Activated CD4-positive, alpha-beta T cell treated with anti-CD3 and anti-CD28 coated beads, Interleukin-2, amount 50 U/mL, for 24 hours (primary cell): ENCODE measurements at places on chromosomes 6 and 20.

- DNase-seq = no peak
Observed at GRCh38 chr6:2890976-2891767, 11.9 kb downstream of the SERPINB9 start.

GRCh38 chr20:21100578-21101452 is 5.3 kb downstream of the LINC00237 start:
- no peak for DNase-seq

DNA sequence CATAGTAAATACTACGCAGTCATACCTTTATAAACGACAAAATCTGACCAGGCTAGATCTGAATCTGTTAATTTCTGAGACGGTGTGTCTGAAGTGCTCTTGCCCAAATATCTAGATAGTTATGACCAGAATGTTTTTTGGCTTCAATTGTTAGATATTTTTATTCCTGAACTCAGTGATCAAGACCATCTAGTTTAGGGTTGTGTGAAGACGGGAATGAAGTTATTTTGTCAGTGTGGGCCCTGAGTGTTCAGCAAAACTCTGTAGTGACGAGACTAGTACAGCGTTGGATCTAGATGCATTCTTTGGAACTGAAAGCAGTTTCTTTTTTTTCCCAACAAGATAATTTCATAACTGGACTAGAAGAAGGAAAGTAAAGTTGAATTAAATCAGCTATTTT is 3.1 kb downstream of the STXBP5 start:
- DNase-seq = no peak

DNA sequence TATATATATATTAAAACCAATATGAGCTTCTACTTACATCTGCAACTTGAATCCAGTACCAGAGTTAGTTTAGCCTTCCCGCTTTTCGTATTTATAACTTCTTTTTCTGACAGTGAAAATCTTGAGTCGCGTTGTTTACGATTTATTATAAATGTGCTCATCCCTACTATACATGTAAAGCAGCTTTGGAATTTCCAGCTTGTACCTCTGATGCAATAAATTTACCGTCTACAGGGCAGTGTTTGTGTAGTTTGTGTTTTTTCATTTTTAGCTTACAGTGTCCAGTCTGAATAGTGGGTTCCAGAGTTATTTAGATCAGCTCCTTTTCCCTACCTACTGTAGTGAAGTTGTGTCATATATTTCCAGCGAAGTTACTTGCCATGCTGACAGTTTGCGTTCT is 66.3 kb downstream of the TIAM2 start:
- no peak for DNase-seq

- DNase-seq = no peak
Observed at GRCh38 chr6:8177721-8178120, 75.4 kb upstream of the EEF1E1 start.

GRCh38 chr6:2697291-2697690 is 53.4 kb downstream of the MYLK4 start:
- no peak for DNase-seq

GRCh38 chr6:97703661-97704060 is 420.6 kb upstream of the MMS22L start:
- no peak for DNase-seq

DNA sequence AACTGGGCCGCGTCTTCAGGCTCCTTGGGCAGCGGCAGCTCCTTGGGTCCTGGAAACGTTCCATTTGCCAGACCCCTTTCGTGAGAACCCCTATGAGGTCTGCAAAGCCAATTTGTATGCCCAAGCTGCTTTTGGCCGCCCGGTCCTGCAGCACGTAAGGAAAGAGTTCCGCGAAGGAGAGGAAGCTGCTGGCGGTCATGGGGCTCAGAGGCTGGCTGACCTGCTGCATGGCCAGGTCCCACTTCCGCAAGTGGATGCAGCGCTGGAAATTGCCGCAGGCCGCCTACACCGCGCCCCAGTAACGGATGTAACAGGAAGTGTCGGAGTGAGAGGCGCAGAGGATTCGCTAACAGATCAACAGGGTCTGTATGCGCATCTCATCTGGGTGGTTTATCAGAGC is 18.8 kb downstream of the RFPL4B start:
- DNase-seq = no peak

- no peak for DNase-seq
Observed at GRCh38 chr20:2446845-2447244, 23.7 kb downstream of the SNRPB start.

DNA sequence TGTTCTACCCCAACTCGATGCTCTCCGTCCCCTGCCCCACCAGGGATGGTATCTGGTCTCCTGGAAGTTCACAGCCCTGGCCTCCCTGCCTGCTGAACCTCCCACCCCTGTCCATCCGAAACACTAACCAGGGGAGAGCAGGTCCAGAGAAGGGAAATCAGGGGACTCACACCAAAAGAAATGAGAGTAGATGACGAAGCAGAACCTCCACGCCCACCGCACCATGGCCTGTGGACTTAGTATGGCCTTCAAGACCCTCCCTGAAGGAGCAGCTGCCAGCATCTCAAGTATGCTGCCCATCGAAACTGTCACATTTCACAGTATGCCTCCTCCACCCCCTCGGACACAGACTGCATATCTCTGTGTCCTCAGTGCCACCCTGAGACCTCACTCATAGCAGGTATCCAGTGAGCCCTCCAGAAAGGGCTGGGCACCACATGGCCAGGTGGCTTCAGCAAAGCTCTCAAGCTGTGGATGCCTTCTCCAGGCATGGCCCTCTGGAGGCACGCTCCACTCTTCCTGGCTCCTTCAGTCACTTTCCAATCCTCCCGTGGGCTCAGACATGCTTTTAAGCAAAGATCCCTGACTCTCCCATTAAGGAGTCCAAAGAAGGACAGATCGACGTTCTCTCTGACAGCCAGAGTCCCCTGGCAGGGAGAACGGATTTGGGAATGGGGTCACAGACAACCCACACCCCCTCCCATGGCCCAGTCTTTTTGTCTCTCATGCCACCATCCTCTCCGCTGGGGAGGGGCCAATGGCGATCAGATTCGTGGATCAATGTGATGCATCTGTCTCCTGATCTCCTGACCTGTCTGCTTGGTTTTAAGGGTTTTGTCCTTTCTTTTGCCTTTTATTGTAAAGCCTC is 158.4 kb downstream of the ANKRD60 start:
- no peak for DNase-seq
